ENCODE measurements at places on chromosomes 3 and 15.
A peak's percentile ranks its signal among the peaks of the same experiment; 100 is the strongest.

DNA sequence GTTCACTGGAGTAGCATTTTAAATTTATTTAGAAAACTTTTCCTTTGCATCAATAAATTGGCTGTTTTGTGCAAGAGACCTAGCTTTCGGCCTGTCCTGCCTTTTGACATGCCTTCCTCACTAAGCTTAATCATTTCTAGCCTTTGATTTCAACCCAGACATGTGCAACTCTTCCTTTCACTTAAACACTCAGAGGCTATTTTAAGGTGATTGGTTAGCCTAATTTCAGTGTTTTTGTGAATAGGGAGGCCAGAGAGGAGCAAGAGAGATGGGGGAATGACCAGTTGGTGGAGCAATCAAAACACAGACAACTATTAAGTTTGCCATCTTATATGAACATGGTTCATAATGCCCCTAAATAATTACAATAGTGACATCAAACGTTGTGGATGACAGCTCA lies 333.4 kb downstream of the SLC9A9 start:
- no peak for DNase-seq

DNA sequence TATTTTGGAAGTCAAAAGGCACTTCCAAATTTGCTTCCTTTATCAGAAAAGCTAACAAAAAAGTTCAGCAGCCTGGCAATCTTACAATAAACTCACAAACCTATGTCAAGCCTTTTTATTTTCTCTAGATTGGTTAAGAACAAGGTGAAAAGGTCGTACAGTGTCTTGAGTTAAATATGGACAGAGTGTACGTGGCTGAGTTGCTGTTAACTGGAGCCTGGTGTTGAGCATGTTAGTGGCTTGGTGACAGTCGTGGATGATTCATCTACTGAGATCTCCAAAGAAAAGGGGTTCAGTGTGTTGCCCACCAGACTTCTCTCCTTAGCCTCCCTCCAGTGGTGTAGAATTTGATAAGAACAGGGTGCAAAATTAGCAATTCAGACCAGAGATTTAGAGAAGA lies 89.7 kb downstream of the SSR3 start:
- no peak for DNase-seq

DNA sequence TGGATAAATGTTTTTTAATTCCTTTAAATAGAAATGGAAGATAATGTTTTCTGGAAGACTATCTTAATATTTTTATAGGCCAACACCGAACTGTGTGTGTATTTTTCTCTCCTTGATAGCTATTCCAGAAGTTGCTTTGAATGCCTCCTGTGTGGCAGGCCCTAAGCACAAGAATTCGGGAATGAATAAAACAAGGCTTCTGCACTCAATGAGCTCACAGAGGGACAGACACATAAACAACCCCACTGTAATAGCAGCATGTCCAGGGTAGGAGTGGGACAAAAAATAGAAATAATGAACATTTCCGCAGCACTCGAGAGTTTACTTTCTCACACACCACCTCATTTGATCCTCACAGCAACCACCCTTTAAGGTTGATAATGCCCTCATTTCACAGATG lies 18.0 kb downstream of the SRGAP3 start:
- DNase-seq: no peak

- no peak for DNase-seq
These were observed 92.0 kb upstream of the VGLL3 start for GRCh38 chr3:87082796-87083440.

GRCh38 chr3:179081885-179082284 lies 10.3 kb upstream of the ZMAT3 start:
- no peak for DNase-seq

- DNase-seq: no peak
These were observed 401.9 kb upstream of the CNTN4 start for GRCh38 chr3:1696669-1697275.

- no peak for DNase-seq
These were observed 23.4 kb downstream of the P2RY1 start for GRCh38 chr3:152858170-152858800.

- no peak for DNase-seq
These were observed 81.3 kb downstream of the SMAD6 start for GRCh38 chr15:66783314-66783713.

DNA sequence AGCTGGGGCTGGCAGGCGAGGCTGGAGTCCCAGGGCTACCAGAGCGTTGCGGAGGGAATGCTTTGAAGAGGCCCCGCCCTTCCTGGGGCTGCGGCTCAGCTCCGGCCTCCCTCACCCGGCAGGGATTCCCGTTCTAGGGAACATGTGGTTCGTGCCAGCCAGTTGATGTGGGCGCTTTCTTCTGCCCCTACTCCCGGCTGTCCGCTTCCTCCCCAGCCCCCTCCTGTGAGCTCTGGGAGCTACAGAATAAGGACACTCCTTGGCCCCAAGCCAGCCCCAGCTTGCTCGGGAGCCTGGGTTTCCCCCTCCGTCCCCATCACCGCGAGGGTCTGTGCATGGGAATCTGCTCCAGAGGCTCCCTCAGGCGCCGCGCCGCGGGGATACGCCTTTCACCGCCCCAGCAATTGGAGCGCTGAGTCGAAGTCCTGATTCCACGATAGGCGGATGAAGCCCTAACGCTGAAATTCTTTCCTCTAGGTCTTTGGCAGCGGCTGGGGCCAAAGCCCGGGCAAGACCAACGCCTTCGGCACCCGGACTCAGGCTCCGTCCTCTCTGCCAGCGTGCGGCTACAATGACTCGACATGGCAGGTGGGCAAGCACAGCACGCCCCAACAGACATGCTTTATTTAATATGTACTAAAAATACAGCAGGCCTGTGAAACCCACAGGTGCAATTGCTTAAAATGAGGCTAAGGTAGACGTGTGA lies 69.5 kb downstream of the KLF15 start:
- no peak for DNase-seq

GRCh38 chr15:71443538-71443937 lies 328.3 kb downstream of the THSD4 start:
- peak; percentile 32 for DNase-seq

DNA sequence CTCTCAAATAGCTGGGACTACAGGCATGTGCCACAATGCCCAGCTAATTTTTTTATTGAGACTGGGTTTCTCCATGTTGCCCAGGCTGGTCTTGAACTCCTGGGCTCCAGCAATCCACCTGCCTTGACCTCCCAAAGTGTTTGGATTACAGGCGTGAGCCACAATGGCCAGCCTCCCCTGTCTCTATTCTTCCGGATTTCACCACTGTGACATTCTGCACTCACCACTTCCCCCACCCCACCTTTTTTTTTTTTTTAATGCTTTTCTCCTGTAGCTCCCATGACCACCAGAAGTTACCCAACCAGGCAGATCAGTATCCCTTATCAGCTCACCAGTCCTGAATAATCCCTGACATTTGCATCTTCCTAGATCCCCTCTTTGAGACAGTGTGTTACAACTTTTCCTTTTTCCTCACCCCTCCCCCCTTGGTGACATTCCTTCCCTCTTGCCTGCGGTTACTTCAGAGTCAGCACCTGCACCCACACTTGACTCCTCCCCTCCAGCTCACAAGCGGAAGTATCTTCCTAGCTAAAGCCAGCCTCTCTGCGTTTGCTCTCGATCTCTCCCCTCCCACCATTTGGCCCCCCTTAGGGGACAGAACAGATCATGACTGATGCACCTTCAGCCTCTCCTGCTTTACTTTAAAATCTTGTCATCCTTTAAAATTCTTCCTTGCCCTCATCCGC lies 13.5 kb upstream of the ZNF592 start:
- peak; percentile 54 for DNase-seq

GRCh38 chr3:114764056-114764492 lies 383.0 kb downstream of the ZBTB20 start:
- DNase-seq: no peak

- DNase-seq: no peak
These were observed 178.3 kb downstream of the IGF1R start for GRCh38 chr15:98826658-98827057.

DNA sequence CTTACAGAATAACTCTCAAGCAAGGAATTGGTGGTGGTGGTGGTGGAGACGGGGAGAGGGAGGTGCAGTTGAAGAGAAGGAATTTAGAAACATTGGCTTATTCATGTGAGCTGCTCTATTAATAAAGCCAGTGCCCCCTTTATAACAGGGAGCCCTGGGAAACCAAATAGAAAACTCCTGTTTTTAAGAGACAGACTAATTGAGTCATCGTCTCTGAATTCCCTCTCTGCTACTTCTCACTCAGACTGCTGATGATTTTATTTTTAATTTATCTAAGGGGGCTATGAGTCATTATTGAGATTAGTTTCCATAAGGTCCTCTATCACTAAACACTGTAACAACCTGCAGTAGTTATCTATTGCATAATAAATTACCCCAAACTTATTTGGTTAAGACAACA lies 145.9 kb upstream of the GALNT15 start:
- DNase-seq: no peak

DNA sequence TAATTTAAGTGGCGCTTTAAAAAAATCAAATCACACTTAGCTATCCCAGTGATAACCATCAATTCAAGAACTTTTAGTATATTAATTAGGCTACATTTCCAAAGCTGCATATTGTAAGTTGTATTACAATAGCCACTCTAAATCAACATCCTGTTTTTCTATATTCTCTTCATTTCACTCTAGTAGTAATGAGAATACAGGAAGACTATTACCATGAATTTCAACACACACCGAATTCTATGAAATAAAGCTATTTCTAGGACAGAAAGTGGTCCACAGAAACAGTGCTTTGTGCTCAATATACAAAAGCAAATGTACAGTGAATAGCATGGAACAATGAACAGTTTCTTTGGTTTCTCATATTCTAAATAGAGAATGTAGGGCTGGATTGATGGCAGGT lies 24.6 kb downstream of the TRAT1 start:
- DNase-seq: no peak

DNA sequence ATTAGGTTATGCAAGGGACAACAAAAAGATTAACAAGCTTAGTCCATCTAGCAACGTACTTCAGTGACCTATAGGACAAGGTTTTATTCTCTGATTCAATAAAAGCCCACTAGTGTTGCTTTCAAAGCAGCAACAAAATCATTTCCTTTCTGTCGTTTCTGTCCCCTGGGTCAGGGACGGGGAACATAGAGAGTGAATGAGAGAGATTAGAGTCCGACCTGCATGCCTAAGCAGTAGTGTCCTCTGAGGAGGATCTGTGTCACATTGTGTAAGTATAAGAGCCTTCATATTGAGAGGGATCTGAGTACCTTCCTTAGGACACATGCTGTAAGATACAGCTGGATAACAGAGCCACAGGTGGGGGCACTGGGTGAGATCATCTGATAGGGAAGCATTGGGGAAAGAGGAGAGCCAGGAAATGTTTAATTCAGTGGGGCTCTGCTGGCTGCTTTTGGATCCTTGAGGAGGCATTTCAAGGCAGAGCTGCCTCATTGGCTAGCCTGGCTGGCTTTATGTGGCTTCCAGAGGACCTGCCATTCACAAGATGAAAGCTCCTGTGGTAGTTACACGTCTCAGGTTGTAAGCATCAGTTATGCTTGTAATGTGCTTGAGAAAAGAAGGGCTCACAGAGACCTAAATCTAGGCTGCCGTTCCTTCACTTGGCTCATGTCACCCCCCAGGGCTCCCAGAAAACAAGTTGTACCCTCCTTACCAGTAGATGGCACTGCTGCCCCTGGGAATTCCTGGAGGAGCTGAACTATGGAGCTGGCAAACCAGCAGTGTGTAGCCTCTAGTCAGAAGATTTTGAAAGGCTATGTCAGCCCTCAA lies 2.7 kb downstream of the TMEM108 start:
- peak; percentile 24 for DNase-seq

All from stimulated activated CD4-positive, alpha-beta T cell treated with anti-CD3 and anti-CD28 coated beads, TNF-alpha, amount 100 ng/mL, for 24 hours (primary cell).